T-helper 2 cell (primary cell): ENCODE measurements at places on chromosomes 12 and 14.

GRCh38 chr12:131147894-131148293 lies 194.2 kb downstream of the ADGRD1 start:
- no peak for DNase-seq

- no peak for DNase-seq
Observed at GRCh38 chr12:57190037-57190436, 26.6 kb upstream of the NXPH4 start.

DNA sequence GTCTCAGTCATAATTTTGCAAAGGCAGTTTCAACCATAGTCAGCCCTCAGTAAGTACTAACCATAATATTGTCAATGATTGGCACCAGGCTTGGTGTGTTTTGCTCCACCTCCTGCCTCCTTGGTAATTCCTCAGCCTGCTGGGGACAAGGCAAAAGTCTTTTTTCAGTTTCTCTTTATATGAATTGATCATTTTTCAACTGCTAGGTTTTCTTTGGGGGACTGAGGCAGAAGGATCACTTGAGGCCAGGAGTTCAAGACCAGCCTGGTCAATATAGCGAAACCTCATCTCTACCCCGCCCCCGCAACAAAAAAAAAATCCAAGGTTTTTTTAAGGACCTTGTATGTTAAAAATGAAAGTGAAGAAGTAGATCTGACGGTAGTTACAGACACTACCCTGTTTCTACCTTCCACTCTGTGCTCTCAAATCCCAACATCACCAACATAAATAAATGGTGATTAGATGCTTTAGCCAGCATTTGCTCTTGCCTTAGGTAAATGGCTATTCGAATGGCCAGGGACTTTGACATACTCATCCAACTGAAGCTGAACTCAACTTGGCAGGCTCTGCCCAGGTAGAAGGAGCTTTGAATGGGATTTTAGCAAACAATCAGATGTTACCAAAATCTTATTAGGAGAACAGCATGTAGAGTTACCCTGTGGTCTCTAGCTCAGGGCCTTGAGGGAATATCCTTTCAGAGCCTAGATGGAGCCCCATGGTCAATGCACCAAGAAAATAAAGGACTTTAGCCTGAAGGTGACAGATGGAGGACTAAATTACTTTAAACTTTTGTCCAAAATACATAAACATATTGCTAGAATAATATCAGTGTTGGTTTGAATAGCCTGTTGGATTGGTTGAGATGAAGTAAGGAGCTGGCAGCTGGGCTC lies 126.9 kb upstream of the AMIGO2 start:
- peak; percentile 59 for DNase-seq

GRCh38 chr12:111086947-111087700 lies 166.7 kb upstream of the MYL2 start:
- DNase-seq: no peak

DNA sequence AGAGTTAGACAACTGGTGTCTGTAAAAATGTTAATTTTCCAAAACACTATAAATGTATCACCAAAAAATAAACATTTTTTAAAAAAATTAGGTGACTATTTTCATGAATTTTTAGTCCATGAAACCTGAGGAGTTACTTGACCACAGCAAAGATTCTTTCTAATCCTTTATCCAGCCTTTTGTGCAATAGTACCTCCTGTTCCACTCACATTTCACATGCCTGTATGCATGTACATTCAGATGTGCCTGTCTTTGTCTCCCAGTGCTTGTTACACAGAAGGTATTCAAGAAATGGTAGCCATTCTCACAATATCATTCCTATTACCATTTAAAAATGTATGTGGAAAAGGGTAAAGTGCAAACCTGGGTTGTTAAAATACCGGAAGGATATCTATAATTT lies 857.0 kb downstream of the DIO2 start:
- no peak for DNase-seq

DNA sequence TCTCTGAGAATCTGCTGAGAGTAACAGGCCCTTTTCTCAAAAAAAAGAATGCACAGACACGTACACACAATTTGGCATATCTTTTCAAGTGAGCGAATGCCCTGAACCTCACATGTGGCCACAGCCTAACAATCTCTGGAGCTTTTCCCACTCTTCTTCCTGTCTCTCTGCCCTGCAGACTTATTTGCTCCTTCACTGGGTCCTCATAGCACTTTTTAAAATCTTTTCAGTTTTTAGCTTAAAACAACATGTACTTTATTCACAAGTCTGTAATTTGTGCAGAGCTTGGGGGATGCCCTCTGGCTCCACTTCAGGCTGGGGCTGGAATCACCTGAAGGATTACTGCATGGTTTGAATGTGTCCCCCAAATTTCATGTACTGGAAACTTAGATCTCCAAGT lies 9.0 kb downstream of the MAP1LC3B2 start:
- no peak for DNase-seq

GRCh38 chr12:13135371-13136178 lies 32.1 kb upstream of the GSG1 start:
- DNase-seq: no peak

DNA sequence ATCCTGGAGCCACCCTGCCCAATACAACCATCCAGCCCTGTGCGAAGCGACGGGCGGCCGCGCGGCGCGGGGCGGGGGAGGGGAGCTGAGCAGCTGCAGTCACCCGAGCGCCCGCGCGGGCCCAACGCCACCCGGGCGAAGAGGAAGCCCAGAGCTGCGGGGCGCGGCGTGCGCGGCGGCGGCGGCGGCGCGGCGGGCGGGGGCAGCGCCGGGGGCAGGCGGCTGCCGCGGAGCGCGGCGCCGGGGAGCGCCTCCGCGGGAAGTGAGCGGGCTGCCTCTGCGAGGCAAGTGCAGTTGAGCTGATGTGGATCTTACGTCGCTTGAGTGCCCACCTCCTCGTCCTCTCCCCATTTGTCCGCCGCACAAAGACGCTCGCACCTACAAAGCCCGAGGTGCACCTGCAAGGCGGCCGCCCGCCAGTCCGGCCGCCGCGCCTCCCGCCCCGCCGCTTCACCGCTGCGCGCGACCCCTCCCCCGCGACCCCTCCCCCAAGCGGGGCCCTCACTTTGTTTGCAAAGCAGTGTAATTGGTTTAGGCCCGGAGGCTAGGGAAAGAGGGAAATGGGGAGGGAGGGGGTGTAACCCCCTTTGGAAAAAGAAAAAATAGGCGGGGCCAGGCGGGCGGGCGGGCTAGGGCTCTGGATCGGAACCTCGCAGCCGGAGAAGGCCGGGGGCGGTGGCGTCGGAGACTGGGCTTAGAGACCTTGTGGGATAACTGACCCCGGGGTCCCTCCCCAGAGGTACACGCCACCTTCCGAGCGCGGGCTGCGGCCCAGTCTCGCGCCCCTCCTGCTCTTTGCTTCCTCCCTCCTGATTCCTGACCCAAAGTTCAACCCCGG lies at the start of the genes FOXA1 and TTC6:
Gene FOXA1, minus strand, starts transcription at position 279 of the 838 bp plus-strand sequence. Its CDS starts 277 bp downstream, at position 2.
Gene TTC6, plus strand, starts transcription at position 659 of the 838 bp plus-strand sequence. CDS start 26,436 bp downstream, outside the sequence.
- no peak for DNase-seq

GRCh38 chr14:94681300-94682060 lies 69.3 kb downstream of the SERPINA3 start:
- DNase-seq: peak; percentile 16
